Stimulated activated CD4-positive, alpha-beta T cell treated with anti-CD3 and anti-CD28 coated beads, TNF-alpha, amount 100 ng/mL, for 1 hour (primary cell): ENCODE measurements at places on chromosomes 2 and 18.

DNA sequence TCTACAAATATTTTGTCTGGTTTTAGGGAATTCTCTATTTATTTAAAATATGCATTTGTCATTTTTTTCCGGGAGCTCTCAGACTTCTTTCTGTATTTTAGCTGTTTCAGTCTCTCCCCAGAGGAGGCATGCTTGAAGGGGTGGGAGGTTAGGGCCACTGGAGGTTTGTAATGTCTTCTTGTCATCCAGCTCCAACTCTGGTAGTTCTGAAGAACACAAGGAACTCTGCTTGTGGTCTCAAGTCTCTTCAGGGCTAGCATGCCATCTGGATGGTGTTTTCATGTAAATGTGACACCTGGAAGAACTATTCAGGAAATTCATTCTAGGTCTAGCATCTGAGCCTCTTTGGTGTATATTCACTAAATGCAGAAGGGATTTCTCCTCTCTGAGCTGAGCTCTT lies 518.4 kb upstream of the DCC start:
- no peak for DNase-seq

DNA sequence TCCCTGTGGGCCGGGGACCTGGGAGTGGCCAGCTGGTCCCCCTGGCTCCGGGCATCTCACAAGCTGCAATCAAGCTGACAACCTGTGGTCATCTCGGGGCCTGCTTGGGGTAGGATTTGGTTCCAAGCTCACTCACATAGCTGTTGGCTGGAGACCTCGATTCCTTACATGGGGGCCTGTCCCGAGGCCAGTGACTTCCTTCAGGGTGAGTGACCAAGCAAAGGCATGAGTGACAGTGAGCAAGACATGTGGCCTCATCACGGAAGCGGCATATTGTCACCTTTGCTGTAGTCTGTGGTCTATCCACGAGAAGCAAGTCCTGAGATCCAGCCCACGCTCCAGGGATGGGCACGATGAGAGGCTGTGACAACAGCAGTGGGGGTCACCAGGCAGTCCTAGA lies 131.4 kb upstream of the ID2 start:
- DNase-seq: no peak

DNA sequence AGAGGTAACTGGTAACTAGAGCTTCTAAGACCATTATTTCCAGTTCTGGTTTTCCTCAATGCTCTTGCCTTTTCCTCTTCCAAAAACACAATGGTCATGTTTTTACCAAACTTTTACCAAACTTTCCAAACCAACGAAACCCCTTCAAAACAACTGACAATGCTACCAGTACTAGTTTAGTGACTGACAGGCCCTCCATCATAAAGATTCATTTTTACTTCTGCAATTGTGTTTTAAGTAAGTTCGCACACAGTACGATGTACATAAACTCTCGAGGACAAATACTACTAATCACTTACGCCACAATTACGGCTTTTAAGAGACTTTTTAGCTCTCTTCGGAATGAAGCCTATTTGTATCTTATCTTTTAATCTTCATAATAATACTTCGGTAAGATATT lies 900 bp downstream of the C18orf32 start:
- DNase-seq: no peak

DNA sequence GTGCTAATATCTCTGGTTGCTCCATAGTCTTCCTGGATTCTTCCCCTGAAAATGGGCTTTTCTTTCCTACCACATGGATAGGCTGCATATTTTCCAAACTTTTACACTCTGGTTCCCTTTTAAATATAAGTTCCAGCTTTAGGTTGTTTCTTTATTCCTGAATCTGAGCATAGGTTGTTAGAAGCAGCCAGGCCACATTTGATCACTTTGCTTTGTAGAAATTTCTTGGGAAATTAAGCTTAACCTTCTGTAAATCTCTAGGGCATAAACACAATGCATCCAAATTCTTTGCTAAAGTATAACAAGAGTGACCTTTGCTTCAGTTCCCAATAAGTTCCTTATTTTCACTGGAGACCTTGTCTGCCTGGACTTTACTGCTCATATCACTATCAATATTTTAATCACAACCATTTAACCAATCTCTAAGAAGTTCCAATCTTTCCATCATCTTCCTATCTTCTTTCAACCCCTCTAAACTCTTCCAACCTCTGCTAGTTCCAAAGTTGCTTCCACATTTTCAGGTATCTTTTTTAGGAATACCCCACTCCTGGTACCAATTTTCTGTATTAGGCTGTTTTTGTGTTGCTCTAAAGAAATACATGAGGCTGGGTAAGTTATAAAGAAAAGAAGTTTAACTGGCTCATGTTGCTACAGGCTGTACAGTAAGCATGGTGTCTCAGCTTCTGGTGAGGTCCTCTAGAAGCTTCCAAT lies 389.6 kb upstream of the HS6ST1 start:
- no peak for DNase-seq

GRCh38 chr18:54215069-54215468 lies 9.4 kb downstream of the MBD2 start:
- no peak for DNase-seq

DNA sequence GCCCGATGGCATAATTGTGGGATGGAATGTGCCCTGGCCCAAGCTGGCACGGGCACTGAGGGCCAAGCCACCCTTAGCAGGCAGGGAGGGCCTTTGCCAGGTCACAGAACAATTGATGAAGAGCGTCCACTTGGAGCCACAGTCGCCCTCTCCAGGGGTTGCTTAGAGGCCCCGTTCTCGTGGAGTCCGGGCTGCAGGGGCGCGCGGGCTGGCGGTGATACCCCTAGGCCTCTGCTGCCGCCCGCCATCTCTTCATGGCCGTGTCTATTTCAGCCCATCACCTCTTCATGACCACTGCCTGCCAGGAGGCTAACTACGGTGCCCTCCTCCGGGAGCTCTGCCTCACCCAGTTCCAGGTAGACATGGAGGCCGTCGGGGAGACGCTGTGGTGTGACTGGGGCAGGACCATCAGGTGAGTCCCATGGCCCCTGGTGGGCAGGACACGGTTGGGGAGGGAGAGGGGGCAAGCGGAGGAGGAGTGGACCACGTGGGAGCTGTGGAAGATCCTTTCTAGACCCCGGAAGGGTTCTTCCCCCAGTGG lies 17.6 kb downstream of the RAMP1 start:
- no peak for DNase-seq

DNA sequence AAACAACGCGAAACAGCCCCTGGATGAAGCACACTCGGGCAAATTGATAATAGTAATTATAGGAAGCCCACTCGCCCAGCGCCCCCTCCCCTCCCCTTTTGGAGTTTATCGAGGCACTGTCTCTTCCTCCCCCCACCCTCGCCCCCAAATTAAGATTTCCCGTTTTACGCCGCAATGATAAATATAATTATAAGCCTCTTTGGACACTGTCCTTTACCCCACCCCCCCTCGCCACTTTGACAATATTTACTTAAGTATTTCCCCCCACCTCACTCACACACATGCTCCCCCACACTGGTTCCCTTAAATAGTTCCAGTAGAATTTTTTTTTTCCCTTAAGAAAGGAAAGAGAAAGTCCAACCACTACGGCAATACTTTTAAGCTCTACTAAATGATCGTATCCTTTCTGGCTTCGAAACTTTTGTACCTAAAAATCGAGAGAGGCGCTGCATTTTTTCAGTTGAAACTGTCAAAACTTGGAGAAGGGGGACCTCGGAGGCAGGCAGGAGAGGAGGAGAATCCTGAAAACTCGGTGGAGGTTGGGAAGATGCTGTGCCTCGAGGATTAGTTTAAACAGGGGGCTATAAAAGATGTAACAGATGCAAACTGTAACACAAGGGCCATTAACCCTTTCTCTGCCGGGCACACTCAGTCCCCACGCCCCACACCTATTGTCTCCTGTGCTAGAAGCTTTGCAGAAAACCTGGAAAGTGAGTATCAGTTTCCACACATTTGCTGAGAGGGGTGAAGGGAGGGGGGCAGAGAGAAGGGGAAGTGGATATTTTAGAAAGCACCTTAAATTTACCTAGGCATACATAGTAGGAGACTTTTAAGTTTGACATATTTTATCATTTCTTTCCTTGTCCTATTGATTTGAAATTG lies 1.8 kb downstream of the ZEB2 start:
- DNase-seq: no peak

GRCh38 chr18:944440-944839 lies 39.8 kb downstream of the ADCYAP1 start:
- DNase-seq: no peak

DNA sequence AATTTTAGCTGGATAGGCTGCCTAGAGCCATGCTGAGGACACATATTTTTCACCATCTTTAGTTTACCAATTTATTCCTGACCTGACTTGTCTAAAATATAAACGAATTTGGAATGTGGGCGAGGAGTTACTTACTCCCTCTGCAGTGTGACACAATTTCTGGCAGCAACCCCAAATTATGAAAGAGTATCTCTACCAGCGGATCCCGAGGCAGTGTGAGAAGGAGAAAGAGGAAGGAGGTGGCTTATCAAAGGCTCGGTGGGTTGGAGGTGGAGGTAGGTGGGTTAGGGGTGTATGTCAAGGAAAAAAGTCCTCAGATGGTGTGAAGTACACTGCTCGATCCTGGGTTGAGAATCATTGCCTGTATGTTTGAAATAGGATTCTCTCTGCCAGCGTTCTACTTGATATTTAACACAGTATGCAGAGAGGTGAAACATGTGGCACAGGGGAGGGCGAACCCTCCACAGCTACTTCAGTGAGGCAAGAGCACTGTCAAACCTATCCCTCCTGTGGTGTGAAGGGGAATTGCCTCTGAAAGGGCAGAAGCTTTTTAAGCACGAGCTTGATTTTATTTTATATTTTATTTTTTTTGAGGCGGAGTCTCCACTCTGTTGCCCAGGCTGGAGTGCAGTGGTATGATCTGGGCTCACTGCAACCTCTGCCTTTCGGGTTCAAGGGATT lies 76.0 kb downstream of the RFTN2 start:
- no peak for DNase-seq

DNA sequence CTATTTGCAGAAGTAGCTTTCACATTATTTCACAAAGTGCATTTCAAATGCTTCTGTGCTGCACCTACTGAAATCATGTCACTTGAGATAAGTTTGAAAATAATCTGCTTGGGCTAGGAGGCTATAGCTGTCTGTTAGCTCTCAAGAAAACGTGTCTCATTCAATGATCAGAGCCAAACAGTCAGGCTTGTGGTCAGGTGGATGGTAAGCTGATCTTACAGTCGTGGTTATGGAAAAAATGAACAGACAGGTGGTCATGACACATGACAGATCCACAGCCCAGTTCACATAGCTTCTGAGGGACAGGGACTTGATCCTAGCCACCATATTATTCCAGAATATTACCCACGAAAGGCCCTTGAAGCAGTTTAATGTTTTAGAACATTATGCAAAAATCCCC lies 26.5 kb upstream of the RFX8 start:
- DNase-seq: no peak

GRCh38 chr2:238786792-238787490 lies 60.9 kb upstream of the TWIST2 start:
- no peak for DNase-seq

DNA sequence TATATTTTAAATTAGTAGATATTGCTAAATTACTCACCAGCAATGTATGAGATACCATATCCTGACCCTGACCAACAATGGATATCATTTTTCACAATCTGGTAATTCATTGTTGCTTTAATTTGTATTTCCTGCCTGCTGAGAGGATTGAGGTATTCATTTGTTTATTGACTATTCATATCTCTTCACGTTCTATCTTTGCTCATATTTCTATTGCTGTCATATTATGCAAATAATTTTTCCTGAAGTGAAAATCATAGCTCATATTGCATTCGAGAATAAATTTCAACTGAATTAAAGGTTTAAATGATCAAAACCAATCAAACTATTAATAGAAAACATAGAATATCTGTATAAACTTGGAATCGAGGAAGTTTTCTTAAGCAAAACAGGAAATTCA lies 31.0 kb downstream of the INO80D start:
- DNase-seq: no peak

DNA sequence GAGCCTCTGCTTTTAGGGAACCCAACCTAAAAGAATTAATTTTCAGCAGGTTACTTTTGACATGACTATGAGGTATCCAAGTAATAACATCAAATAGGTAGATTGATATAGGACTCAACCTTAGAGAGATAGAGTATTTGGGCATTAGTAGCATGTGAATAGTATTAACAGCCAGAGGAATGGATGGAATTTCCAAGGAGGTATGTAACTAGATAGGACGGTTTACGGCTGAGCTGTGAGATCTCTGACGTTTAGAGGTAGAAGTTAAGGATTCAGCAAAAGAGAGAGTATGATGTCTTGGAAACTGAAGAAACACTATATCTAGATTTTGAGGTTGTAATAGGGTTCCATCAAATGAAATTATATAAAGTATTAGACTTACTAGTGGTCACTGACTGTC lies 70.3 kb downstream of the HNMT start:
- DNase-seq: no peak

GRCh38 chr18:59432803-59433597 lies 73.9 kb upstream of the LMAN1 start:
- DNase-seq: no peak

DNA sequence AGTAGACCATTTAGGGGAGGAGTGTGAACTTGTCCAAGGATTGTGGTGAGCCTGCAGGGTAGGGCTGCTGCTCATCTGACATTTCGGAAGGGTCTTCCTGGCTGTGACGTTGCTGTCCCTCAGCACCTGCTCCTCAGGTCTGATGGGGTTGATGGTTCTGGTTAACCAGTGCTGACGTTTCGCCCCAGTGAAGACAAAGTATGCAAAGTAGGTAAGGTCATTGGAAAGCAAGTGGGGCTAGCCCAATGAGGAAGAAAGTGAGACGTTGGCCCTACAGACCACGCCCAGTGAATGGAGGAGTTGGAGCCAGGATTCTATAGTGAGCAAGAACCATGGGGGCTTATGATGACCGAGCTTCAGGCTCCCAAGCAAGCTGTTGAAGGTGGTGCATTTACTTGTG lies 33.4 kb upstream of the ZNF396 start:
- DNase-seq: no peak

GRCh38 chr2:236512902-236513435 lies 56.7 kb upstream of the ACKR3 start:
- peak; percentile 43 for DNase-seq

DNA sequence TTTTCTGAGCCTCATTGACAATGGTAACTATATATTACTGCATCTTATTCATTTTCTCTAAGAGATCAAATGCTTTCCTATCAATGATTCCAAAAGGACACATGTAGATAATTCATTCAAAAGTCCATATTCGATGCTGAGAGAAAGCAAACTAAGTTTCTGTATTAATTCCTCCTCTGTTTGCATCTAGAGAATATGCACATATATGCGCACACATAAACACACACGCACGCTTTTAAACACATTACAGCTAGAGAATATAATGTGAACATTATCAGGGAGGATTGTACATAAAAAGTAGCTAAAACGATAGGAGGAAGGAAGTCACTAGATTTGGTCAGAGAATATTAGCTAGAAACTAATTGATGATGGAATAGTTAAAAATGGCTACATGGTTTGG lies 379.0 kb upstream of the NETO1 start:
- DNase-seq: no peak

DNA sequence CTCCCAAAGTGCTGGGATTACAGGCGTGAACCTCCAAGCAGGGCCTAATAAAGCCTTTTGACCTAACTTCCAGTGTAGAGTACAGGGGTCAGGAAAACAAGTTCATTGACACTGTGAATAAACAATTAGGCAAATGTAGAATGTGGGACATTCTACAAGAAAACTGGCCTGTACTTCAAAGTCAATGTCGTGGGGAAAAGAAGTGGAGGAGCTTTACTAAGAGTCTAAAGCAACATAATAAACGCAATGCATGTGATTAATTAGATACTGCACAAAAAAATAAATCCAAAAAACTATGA lies 3.6 kb upstream of the RRM2 start:
- no peak for DNase-seq
